Fibroblast of upper back skin (primary cell): ENCODE measurements at places on chromosomes 7 and 10.

DNA sequence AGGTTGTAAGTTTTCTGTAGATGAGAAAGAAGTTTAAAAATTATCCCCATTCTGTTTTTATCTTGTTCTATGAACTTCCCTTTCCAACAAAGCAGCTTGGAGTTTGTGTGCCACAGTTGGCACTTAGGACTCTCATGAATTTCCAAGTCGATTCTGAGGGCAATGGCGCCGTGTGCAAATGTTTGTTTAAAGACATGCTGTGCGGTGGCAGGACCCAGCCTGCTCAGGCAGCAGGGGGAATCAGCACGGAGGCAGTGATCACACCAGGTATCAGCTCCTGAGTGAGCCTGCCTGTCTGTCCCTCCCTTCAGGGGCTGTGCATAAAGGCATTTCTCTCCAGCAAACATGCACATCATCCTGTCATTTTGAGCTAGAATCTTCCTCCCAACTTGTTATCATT lies 109.8 kb upstream of the WDR11 start:
- no peak for DNase-seq

DNA sequence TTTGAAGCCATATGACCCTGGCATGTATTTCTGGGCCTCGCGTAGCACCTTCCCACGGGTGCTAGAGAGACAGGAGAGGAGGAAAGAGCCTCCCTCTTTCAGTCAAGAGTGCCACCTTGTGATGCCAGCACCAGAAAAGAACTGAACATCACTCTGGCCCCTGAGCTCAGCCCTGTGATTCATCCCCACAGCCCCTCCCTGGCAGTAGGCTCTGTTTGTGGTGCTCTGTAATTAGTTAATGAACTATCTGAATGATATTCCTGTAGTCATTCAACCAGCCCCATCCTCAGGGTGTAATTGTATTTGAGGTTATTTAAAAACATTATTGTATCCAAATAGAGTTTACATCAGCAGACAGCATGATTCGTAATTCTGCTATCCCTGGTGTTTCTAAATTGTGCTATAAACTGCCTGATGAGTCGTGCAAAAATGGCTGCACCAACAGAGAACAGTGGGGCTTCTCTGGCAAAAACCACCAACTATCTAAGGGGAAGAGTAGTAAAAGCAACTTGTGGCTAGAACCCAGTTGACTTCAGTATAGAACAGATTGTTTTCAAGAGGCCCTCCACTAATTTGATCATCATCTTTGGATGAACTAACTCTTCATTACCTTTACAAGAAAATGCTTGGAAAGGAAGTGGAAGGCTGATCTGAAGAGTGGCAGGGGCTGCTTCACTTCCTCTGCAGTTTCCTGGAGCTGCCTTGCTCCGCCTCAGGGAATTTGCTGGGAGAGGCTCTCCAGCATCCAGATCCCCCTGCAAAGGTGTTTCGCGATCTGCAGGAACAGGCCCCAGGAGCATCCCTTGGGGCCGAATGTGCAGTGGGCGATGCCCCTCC lies 23.7 kb upstream of the TIAL1 start:
- peak; percentile 72 for DNase-seq

DNA sequence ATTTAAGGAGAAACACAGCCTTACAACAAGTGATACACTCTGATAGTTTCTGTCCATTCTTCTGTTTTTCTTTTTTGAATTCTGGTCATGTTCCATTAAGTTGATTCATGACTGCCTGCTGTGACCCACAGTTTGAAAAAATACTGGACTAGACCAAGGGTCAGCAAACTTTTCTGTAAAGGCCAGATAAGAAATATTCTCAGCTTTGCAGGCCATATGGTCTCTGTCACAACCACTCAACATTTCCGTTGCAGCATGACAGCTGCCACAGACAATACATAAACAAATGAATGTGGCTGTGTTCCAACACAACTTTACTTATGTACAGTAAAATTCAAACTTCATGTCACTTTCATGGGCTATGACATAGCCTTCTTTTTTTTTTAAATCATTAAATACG lies 156.7 kb downstream of the PLXNA4 start:
- DNase-seq, result no peak

GRCh38 chr10:101631821-101632475 lies 43.8 kb downstream of the DPCD start:
- no peak for DNase-seq

GRCh38 chr7:139588632-139589031 lies 65.1 kb downstream of the CLEC2L start:
- DNase-seq, result peak; percentile 16

DNA sequence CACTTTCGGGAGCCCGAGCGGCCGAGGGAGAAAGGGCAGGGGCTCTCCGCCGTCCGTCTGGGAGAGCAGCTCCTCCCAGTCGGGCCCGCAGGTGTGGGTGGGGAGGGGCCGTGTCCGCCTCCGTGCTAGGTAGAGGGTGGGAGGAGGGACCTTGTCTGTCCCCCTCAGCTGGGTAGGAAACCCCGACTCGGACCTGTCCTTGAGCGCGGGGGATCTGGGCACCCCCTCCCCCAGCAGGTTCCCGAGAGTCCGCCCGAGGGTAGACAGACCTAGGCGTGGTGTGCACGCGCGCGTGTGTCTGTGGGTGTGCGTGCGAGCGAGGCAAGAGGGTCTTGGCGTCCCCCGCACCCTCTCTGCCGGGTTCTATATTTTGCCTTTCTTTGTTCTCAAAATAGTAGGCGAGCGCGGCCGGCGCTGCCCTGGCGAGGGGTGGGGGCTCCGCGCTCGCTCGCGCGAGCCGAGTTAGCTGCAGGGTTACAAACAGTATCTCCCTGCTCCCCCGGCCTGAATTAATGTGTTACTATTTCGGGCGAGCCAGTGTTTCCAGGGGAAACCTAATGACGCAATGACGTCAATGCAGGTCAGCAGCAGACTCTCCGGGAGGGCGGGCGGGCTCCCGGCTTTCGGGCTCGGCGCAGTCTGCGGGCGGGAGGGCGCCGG lies 73.9 kb upstream of the LEP start:
- peak; percentile 66 for DNase-seq

DNA sequence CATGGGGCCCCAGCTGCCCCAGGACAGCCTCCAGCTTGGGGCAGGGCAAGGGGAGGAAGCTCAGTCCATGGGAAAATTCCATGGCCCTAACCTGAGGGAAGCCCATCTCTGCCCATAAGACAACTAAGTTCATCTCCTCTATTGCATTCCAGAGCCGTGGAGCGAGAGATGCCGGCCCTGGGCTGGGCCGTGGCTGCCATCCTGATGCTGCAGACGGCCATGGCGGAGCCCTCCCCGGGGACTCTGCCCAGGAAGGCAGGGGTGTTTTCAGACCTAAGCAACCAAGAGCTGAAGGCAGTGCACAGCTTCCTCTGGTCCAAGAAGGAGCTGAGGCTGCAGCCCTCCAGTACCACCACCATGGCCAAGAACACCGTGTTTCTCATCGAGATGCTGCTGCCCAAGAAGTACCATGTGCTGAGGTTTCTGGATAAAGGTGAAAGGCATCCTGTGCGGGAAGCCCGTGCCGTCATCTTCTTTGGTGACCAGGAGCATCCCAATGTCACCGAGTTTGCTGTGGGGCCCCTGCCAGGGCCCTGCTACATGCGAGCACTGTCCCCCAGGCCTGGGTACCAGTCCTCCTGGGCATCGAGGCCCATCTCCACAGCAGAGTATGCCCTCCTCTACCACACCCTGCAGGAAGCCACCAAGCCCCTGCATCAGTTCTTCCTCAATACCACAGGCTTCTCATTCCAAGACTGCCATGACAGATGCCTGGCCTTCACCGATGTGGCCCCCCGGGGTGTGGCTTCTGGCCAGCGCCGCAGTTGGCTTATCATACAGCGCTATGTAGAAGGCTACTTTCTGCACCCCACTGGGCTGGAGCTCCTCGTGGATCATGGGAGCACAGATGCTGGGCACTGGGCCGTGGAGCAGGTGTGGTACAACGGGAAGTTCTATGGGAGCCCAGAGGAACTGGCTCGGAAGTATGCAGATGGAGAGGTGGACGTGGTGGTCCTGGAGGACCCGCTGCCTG lies 4.3 kb downstream of the AOC1 start:
- no peak for DNase-seq

DNA sequence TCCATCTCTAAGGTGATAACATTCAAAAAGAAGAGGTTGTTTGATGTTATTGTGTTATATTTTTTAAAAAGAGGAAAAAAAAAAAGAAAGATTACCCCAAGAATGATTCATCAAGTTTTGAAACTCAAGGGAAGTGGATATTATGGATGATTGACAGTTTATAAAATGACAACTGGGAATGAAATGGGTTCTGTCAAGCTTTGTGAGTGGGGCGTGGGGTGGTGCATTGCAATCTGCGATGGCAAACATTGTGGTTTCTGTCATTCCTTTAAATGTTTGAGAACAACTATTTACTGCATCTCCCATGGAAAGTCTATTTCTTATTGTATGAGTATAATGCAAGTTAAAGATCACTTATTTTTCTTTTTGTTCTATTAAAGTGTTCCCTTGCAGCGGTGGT lies 297.0 kb downstream of the CCDC3 start:
- no peak for DNase-seq

DNA sequence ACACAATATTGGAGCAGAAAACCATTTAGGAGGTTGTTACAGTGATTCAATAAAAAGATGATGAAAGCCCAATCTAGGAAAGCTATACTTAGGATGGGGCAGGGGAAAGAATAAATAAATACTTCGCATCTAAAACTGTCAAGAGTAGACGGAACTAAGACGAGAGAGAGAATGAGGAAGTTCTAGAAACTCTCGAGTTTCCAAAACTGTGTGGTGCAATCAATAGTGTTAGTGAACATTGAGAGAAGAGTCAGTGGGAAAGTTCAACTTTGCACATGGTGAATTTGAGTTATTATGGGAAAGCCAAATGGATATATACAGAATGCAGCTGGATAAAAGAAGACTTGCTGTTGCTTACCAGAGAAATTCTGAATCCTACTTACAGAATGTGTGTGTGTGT lies 133.8 kb upstream of the MEOX2 start:
- no peak for DNase-seq

- peak; percentile 54 for DNase-seq
Observed at GRCh38 chr7:105587909-105588635, 6.8 kb upstream of the EFCAB10 start.

DNA sequence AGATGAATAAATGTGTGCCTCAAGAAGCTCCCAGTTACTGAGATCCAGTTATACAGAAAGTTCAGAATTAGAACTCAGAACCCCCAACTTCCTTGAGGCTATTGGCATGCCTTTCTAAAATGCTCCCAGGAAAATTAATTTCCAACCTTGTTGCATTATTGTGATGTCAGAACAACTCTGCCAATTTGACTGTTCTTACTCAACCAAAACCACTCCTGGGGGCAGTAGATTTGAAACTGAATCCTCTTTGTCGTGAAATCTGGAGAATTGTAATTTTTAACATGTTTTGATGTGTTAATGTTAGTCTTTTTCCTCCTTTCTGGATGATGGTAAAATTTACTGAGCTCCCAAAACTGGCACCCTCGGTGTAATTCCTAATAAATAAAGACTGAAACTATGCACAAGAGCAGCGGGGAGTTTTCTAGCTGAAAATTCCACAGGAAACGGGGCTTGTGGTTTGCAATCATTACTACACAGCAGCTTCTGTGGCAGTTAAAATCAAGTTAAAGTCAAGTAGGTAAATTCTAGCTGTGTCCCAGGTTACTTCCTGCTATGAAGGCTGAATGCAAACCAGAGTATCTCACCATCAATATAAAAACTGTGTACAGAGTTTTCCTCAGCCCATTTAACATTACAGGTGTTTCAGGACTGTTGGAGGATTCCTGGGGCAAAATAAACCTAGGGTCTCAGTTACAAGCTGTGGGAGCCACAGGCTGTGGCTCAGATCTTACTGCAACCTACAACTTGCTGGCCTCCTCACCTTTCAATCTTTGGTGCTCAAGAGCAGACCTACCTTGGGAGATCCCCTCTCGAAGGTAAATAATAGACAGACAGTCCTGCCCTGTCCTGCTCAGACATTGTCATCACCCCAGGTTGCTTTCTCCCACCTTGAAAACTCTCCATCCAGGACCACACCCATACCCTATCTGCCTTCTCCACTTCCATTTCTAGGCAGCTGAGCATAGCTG lies 156.3 kb upstream of the KMT2E start:
- DNase-seq, result no peak

DNA sequence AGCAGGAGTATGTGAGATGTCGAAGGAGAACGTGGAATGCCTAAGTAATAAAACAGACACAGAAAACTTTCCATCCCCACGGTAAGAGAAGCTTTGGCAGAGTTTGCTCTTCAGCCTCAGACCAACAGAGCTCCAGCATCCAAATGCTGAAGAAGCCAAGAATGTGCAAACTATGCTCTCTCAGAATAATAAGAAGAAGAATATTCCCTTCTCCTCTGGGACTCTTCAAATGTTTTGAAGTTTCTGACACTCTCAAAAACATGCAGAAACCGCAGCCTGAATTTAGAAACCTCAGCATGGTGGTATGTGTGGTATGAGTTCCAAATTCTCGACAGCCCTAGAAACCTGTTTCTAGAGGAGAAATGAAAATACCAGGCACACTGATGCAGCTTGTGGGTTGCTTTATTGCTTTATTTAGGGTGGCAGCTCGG lies 113.3 kb downstream of the KCNMA1 start:
- DNase-seq, result peak; percentile 99

GRCh38 chr10:63054889-63055611 lies 78.1 kb upstream of the NRBF2 start:
- DNase-seq, result peak; percentile 38

GRCh38 chr7:138746073-138746472 lies 44.9 kb upstream of the SVOPL start:
- DNase-seq, result no peak

DNA sequence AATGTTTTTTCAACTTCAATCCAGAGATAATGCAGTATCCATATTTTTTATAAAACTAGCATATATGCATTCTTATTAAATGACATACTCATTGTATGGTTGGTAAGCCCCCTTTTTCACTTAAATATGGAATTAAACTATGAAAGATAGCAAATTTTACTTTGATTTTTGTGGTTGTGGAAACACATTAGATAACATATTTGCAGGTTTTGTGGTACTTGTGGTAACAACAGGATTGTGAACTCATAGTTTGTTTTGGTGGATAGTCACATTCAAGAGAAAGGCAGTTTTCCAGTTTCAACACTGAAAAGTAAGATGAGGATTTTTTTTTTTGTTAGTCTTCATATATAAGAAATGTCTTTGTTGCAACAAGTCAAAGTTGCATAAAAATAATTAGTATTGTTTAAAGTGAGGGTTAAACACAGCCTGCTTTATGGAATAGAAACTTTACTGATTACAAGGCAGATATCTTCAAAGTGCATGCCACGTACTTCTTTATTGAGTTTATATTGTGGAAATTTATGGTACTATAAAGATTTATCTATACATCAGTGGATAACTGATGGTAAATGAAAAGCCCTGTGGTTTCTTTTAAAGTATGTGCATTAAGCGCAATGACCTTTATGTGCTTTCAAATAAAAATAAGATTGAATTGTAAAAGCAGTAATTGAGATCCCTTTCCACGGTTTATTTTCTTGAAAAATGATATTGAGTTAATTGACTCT lies 39.7 kb upstream of the SEMA3D start:
- peak; percentile 78 for DNase-seq

DNA sequence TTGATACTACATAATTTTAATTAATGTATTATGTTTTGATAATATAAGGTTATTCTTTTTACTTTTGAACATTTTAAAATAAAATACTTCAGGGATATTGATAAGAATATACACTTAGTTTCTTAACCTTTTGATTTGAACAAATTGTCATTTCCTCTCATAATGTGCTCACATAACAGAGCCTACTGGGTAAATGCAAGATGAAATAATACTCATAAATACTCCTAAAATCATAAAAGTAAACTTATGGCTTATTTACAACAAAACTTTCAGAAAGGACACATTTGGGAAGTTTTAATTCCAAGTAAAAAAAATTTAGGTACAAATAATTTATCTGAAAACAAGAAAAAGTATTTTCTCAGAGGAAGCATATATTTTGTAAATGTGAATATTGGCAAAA lies 101.6 kb upstream of the ABCB5 start:
- no peak for DNase-seq

- no peak for DNase-seq
Observed at GRCh38 chr10:83835945-83836745, 303.2 kb upstream of the GHITM start.
